ENCODE measurements at places on chromosomes 2 and 18. TPM values are rescaled to one million over a fixed set of nuclear protein-coding genes. Genes with fewer than 3 reads are reported as not detected.

The AMER3 gene
- total RNA-seq = not detected

The ADD2 gene
- total RNA-seq = 29.8 TPM

The B3GNT7 gene
- not detected for total RNA-seq

The RGPD4 gene
- total RNA-seq = not detected

The THSD7B gene
- not detected for total RNA-seq

The ANKRD23 gene
- 4.6 TPM for total RNA-seq

The FAM117B gene
- total RNA-seq = 2.4 TPM

The LYPD1 gene
- total RNA-seq = 32.4 TPM

The NAGK gene
- total RNA-seq = 19.5 TPM

The SERPINB13 gene
- total RNA-seq = not detected

The LYPD6 gene
- 5.6 TPM for total RNA-seq

The SCN7A gene
- total RNA-seq = 0.02 TPM

The RMND5A gene
- 53.9 TPM for total RNA-seq

The ATP8B1 gene
- total RNA-seq = 0.25 TPM

The TMEM247 gene
- total RNA-seq = not detected

The NEU2 gene
- total RNA-seq = not detected

DNA sequence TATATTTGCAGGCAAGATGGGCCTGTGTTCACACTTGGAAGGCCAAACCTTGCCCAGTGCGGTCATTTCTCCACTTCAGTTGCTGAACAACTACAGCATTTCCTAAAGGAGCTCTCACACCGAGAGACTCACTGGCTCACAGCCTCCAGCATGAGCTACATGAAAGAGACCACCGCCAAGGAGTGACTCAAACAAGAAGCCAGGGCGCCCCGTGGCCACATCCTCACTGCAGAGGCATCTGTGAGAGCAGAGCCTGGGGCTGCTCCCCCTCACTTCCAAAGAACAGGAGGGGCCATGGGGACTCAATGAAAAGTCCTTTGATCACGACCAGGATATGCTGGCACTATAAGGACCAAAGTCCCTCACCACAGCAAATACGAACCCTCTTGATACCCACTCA is 50.0 kb downstream of the TMEM163 start:
- no peak for DNase-seq

- no peak for DNase-seq
Observed at GRCh38 chr2:43993437-43993836, 2.4 kb downstream of the LRPPRC start.

- DNase-seq = no peak
Observed at GRCh38 chr2:30641765-30642345, 165.4 kb downstream of the CAPN13 start.

GRCh38 chr2:1742681-1743395 is 1.5 kb downstream of the PXDN start:
- DNase-seq = peak; percentile 52

DNA sequence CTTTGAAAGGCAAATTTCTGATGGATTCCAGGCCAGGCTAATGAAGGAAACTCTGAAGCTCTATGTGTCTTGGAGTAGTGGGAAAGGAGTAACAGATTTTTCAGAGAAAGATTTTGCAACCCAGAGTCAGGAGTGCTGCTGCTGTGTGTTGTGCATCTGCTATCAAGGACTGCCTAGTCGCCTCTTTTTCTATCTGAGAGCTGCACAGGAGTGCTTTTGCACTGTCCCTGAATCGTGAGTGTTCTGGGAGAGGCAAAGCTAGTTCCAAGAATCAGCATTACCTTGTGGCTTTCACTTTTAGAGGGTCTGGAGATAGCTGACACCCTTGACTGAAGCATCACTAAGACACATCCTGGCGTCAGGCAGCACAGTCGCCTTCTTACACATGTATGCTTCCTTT is 336.4 kb downstream of the PARD3B start:
- no peak for DNase-seq

DNA sequence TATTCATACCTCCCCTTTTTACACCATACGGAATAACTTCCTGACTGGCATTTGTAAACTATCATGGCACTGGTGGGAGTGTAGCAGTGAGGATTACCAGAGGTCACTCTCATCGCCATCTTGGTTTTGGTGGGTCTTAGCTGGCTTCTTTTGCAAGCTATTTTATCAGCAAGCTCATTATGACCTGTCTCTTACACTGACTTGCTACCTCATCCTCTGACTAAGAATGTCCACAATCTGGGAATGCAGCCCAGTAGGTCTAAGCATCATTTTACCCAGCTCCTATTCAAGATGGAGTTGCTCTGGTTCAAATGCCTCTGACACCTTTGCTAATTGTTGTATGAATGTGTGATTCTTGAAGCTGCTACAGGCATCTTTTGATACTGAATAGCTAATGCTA is 950.8 kb upstream of the SLC39A10 start:
- no peak for DNase-seq

GRCh38 chr18:79241755-79242154 is 154.0 kb upstream of the NFATC1 start:
- DNase-seq = no peak

DNA sequence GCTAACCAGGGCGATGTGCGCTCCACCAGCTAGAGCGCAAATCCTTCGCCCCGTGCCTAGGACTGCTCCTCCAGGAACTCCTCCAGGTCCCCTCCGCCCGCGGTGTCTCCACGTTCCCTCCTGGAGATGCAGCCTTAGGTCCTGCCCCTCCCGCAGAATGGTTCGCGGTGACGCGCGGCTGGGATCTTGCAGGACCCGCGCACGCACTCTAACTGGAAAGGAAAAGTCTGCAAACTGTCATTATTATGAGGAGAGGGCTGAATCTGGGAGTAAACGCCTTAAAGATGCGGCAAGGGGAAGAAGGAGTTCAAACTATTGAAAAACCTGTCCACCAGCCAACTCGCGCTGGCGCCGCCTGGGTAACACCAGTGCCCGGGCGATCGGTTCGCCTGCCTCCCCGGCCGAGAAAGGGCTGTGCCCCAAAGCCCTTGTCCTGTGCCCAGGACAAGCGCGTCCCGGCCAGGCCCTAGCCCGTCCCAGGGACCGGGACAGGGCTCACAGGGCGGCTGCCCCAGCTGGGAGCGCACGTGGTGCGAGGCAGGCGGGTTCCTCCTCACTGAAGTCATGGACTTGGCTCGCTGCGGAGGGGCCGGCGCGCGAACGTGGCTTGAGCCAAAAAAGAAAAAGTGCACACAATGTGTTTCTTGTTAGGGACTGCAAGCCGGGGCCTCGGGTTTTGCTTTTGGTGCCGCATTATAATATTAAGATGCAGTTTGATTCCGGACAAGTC is 5.5 kb upstream of the ID2 start:
- no peak for DNase-seq

GRCh38 chr2:98016908-98017670 is 21.3 kb upstream of the TMEM131 start:
- no peak for DNase-seq

DNA sequence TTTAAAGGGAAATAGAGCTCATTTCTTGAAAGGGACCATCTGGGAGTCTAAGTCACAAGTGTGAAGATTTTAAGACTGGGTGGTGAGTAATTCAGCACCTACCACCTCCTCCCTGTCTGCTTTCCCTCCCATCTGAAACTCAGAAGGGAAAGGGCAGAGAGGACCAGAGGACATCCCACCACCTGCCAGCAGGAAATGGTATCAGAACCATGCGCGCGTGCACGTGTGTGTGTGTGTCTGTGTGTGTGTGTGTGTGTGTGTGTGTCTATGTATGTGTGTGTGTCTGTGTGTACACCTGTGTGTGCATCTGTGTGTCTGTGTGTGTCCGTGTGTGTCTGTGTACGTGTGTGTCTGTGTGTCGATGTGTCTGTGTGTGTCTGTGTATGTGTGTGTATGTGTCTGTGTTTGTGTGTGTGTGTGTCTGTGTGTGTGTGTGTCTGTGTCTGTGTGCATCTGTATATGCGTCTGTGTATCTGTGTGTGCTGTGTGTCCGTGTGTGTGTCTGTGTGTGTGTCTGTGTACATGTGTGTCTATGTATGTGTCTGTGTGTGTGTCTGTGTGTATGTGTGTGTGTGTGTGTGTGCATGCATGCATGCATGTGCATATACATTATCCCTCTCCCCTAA is 76.8 kb downstream of the ZFP36L2 start:
- no peak for DNase-seq

- no peak for DNase-seq
Observed at GRCh38 chr18:79507076-79507545, 111.4 kb downstream of the NFATC1 start.

DNA sequence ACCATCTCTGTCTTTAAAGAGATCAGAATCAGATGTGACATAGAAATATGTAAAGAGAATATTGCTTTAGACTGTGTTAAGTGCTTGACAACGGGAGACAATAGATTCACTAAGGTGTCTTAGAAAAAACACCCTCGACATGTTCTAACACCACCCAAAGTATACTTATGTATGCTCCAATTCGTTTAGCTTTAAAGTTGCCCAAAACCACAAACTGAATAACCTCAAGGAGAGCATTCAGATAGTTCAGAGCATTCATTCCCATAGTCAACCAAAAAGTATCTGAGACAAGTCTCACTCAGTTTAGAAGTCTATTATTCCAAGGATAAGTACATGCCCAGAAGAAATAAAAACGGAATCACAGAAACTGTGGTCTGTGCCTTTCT is 96.4 kb downstream of the KYNU start:
- no peak for DNase-seq

DNA sequence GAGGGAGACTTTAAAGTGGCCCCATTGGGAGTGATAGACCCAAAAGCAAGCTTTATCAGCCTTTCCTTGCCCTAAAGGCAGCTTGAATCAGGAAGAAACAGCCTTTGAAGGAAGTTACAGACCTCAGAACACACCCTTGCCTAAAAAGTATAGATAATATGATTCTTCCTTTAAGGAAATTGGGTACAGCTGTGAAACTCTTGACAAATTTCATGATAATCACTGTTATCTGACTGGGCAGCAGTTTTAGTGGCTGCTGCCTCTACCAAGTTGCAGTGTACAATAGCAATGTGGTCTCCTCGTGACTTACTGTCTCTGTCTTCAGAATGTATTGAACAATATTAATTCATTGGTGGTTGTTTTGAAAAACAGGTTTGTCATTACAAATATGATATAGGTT is 16.7 kb downstream of the HOXD1 start:
- no peak for DNase-seq

DNA sequence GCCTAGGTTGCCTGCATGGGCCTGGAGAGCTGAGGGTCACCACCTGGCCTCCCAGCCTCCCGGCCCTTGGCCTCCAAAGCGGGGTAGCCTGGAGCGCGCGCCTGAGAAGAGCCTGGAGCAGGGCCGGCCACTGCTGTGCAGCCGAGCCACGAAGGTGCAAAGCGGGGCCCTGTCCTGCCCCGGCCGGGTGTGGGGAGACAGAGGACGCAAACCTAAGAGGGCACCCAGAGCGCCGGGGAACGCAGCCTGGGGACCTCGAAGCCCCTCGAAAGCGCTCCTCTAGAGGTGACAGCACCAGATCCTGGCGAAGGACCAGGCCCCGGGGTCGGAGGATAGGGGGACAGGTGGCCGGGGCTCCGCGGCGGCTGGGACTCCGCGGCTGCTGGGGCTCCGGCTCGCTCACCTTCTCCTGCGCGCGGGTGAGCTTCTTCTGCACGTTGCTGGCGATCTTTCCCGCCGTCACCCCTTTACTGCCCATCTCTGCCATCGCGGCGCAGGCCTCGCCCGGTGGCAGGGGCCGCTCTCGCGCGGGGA is 430 bp downstream of the BIN1 start:
- peak; percentile 6 for DNase-seq

- no peak for DNase-seq
Observed at GRCh38 chr2:186726938-186727337, 33.1 kb downstream of the FAM171B start.

DNA sequence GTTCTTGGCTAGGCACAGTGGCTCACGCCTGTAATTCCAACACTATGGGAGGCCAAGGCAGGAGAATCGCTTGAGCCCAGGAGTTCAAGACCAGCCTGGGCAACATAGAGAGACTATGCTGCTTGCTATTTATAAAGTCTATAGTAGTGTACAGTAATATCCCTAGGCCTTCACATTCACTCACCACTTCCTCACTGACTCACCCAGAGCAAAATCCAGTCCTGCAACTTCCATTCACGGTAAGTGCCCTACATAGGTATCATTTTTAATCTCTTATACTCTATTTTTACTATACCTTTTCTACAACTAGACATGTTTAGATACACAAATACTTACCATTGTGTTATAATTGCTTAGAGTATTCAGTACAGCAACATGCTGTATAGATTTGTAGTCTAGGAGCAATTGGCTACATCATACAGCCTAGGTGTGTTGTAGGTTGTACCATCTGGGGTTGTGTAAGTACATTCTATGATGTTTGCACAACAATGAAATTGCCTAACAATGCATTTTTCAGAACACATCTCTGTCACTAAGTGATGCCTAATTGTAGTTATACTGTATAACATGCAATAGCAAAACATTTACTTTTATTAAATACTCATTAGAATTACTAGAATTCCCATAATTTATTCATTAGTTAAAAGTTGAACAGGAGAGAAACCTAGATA is 8.8 kb downstream of the DHX57 start:
- DNase-seq = no peak

- no peak for DNase-seq
Observed at GRCh38 chr2:175892046-175892445, 110.0 kb downstream of the LNPK start.

DNA sequence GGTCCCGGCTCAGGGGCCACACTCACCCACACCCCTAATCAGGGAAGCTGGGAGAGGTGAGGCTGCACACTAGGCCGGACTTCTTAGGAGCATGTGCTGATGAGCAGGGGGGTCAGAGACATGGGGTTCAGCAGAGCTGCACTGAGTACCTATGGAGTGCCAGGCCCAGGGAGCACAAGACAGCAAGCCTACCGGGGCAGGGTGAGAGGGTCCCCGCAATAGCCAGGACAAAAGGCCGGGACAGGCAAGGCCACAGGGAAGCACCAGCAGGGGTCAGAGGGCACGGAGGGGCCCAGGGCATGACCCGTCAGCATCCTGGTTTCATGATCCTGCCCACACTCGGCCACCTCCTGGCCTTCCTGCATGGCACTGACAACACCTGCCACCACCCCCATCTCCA is 73.5 kb downstream of the TNS1 start:
- no peak for DNase-seq

- no peak for DNase-seq
Observed at GRCh38 chr2:122651236-122651635, 895.8 kb downstream of the TSN start.

- no peak for DNase-seq
Observed at GRCh38 chr2:26552641-26553374, 74.9 kb upstream of the OTOF start.

- DNase-seq = peak; percentile 60
Observed at GRCh38 chr2:127637725-127638252, 8.2 kb upstream of the GPR17 start.

DNA sequence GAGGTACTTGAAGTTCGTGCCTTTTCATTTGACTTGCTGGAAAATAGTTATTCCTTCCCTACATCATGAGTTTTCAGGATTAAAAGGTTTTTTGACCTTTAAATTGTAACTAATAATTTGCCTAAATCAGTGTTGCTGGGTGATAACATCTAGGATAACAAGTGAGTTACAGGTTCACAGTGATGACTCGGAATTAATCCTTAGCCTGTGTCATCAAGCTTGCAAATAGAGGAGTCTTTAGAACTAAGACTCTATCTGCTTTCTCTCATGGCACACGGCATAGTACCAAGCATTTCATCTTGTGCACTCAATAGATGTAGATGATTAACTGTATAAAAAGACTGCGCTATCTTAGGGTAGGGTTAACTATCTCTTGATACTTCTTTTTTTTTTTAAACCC is 79.5 kb downstream of the CAMKMT start:
- DNase-seq = no peak

All from NCI-H460 (cell line).